Spleen (tissue), 13 donors: ENCODE measurements at places on chromosomes 11 and 22. TPM values are rescaled to one million over a fixed set of nuclear protein-coding genes. Genes with fewer than 3 reads are reported as not detected.

The ARHGAP8 gene
- polyA plus RNA-seq = 34.9 TPM

The B4GALNT4 gene
- polyA plus RNA-seq = 1.6 TPM

DNA sequence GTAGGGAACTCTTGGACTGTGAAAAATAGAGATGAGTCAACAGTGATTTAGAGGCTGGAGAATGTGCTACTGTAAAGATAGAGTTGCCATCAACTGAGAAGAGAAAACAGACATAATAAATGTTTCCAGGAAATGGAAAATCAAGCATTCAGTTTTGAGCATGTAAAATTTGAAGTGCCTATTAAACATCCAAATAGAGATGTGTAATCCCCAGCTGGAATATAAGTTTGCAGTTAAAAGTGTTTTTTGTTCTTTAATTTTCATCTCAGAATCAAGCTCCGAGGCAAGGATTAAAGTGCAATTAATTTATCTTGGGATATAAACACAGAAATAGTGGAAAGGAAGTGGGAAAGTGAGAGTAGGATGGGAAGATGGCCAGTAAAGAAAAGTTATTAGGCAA is 666.0 kb upstream of the RAG2 start:
- DNase-seq = no peak
- no peak overlapping the region for H3K27ac ChIP-seq
- no peaks in the 10 kb centered on the region for H3K27me3 ChIP-seq

The ASCL2 gene
- polyA plus RNA-seq = 0.93 TPM
